ENCODE measurements at places on chromosomes 4 and X. TPM values are rescaled to one million over a fixed set of nuclear protein-coding genes. Genes with fewer than 3 reads are reported as not detected.

- no peak for DNase-seq
- no peak within 1 kb of the TSS for H3K4me3 ChIP-seq
- no peaks in the 10 kb centered on the region for H3K4me1 ChIP-seq
- H3K36me3 ChIP-seq, result no peaks in the 10 kb centered on the region
- H3K27me3 ChIP-seq, result peaks cover 38% of the 10 kb centered on the region
- no peak within 1 kb of the TSS for H3K27ac ChIP-seq
Observed at GRCh38 chr4:65670331-65671031, at the start of gene EPHA5. Gene EPHA5, minus strand, starts transcription at chr4:65670489. Its CDS starts 747 bp downstream, at chr4:65669742.

DNA sequence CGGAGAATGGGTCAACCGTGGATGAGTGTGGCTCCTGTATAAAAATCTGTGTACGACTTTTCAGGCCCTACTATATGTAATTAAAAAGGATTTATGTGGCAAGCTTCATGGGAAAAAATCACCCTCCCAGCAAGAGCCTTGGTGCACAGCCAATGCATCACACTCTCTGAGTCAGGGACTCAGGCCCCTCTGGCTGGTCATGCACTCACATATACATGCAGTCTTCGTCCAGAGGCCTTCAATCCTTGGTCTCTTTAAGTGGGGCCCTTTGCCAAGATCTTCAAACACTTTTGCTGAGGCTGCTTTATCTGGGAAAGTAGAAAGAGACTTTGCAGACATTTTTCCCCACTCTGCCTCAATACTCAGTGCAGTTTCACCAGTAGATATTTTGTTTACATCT, 311.4 kb upstream of the FSTL5 start:
- H3K4me3 ChIP-seq, result no peak overlapping the region
- no peaks in the 10 kb centered on the region for H3K27me3 ChIP-seq
- no peak for DNase-seq
- no peak overlapping the region for H3K27ac ChIP-seq

DNA sequence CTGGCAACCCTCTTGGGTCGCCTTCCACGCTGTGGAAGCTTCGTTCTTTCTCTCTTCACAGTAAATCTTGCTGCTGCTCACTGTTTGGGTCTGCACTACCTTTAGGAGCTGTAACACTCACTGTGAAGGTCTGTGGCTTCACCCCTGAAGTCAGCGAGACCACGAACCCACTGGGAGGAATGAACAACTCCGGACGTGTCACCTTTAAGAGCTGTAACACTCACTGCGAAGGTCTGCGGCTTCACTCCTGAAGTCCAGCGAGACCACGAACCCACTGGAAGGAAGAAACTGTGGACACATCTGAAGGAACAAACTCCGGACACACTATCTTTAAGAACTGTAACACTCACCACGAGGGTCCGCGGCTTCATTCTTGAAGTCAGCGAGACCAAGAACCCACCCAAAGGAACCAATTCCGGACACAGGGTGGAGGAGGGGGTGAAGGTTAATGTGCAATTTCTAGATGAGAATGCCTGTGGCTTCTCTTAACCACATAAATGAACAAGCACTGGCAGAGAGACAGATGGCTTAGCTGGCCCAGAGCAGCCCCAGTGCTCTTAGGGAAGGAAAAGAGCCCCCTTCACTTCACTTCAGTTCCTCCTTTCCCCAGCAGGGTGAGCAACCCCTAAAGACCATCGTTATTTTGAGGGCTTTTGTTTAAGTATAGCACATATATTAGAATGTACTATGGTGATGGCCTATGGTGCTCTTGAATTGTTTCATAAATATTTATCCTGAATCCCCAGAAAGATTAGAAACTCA, 73.0 kb downstream of the LUZP4 start:
- DNase-seq, result no peak
- H3K4me3 ChIP-seq, result no peak overlapping the region
- H3K4me1 ChIP-seq, result no peaks in the 10 kb centered on the region
- no peak overlapping the region for H3K27ac ChIP-seq

GRCh38 chrX:17052793-17053192, 106.3 kb downstream of the REPS2 start:
- H3K4me1 ChIP-seq, result no peaks in the 10 kb centered on the region
- H3K27me3 ChIP-seq, result no peaks in the 10 kb centered on the region
- no peak overlapping the region for H3K4me3 ChIP-seq
- DNase-seq, result no peak

STK26 gene
- 20.7 TPM for total RNA-seq

DNA sequence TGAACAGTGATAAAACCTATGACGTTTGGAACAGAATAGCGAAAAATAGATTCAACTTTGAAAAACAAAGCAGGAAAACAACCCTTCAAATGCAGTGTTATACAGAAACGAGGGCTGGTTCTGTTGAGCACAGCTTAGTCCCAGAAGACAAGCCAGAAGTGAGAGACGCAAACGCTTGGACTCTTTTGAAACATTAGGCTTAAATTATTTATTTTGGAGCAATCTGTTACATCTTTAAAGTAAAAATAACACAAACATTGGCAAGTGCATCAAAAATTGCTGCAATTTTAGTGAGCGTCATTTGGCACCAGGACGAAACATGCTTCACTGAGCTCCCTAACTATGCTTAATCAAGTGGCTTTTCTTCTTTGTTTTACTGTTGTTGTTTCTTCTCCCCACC, 63.5 kb downstream of the ENPP6 start:
- peaks cover 19% of the 10 kb centered on the region for H3K27me3 ChIP-seq
- H3K4me1 ChIP-seq, result no peaks in the 10 kb centered on the region
- no peak for DNase-seq
- no peak overlapping the region for H3K27ac ChIP-seq
- H3K36me3 ChIP-seq, result no peaks in the 10 kb centered on the region
- H3K4me3 ChIP-seq, result no peak overlapping the region

SCARB2 gene
- 21.8 TPM for total RNA-seq

KCND1 gene
- total RNA-seq, result 0.66 TPM

GRCh38 chr4:141142423-141142822, 9.2 kb upstream of the RNF150 start:
- DNase-seq, result no peak
- no peaks in the 10 kb centered on the region for H3K4me1 ChIP-seq
- no peaks in the 10 kb centered on the region for H3K36me3 ChIP-seq
- H3K4me3 ChIP-seq, result no peak overlapping the region
- peaks cover 6% of the 10 kb centered on the region for H3K27me3 ChIP-seq

DNA sequence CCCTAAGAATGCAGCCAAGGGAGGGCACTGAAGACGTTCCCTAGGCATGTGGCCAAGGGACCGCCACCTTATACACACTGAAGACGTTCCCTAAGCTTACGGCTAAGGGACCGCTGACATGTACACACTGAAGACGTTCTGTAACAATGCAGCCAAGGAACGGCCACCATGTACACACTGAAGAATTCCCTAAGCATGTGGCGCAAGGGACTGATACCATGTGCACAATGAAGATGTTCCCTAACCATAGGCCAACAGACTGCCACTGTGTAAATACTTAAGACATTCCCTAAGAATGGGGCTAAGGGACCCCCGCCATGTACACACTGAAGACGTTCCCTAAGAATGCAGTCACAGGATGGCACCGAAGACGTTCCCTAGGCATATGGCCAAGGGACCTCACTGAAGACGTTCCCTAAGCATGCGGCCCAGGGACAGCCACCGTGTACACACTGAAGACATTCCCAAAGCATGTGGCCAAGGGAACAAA, 36.1 kb downstream of the DHRSX start:
- H3K36me3 ChIP-seq, result peaks cover 5% of the 10 kb centered on the region
- no peaks in the 10 kb centered on the region for H3K27me3 ChIP-seq
- no peak overlapping the region for H3K4me3 ChIP-seq
- peaks cover 4% of the 10 kb centered on the region for H3K4me1 ChIP-seq
- H3K27ac ChIP-seq, result no peak overlapping the region

- no peaks in the 10 kb centered on the region for H3K27me3 ChIP-seq
- no peak overlapping the region for H3K27ac ChIP-seq
- H3K4me3 ChIP-seq, result no peak overlapping the region
- H3K4me1 ChIP-seq, result no peaks in the 10 kb centered on the region
- DNase-seq, result no peak
Observed at GRCh38 chr4:123110685-123111084, 188.3 kb upstream of the NUDT6 start.

- no peak overlapping the region for H3K4me3 ChIP-seq
- H3K27me3 ChIP-seq, result no peaks in the 10 kb centered on the region
- peaks cover 11% of the 10 kb centered on the region for H3K4me1 ChIP-seq
- H3K27ac ChIP-seq, result no peak overlapping the region
Observed at GRCh38 chr4:147635348-147635747, 18.2 kb downstream of the TMEM184C start.

ADGRL3 gene
- not detected for total RNA-seq

DNA sequence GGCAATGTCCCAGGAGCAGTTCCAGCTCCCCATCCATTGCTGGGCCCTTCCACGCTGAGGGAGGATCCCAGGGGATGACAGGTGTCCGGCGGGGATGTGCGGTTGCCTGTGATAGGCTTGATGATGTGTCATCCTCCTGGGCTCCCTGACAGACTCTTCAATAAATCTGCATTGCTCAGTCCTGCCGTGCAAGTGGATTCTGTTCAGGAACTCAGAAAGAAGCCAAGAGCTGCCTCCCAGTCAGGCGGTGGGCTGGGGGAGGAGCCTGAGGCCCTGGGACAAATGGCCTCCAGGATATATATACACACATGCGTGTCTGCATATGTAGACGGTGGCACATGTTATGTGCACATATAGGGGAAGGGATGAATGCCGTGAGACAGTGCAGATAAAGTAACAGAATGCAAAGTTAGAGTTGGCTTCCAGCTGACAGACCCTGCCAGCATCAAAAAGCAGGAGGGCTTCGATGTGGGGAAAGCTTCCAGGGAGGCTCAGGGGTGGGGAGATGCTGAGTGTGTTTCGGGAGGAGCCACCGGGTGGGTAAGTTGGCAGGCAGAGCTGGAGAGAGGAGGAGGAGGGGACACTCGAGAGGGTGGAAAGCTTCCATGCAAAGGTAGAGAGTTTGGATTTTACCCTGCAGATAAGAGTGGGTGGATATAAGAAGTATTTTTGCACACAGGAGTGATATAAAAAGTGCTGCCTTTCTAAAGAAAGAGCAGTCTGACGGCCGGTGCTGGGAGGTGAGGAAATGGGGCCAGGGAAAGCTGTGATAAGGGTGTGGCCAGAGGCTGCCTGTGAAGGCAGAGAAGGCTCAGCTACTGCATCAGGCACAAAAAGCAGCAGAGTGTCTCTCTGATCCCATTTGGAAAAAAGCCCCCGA, 28.5 kb upstream of the CRMP1 start:
- no peak overlapping the region for H3K27ac ChIP-seq
- H3K4me3 ChIP-seq, result no peak overlapping the region
- H3K4me1 ChIP-seq, result peaks cover 10% of the 10 kb centered on the region
- H3K27me3 ChIP-seq, result peaks cover 24% of the 10 kb centered on the region

- H3K4me3 ChIP-seq, result no peak overlapping the region
- no peak overlapping the region for H3K27ac ChIP-seq
- no peaks in the 10 kb centered on the region for H3K27me3 ChIP-seq
- H3K36me3 ChIP-seq, result no peaks in the 10 kb centered on the region
- no peak for DNase-seq
Observed at GRCh38 chr4:96293806-96294205, 453.9 kb downstream of the PDHA2 start.

DNA sequence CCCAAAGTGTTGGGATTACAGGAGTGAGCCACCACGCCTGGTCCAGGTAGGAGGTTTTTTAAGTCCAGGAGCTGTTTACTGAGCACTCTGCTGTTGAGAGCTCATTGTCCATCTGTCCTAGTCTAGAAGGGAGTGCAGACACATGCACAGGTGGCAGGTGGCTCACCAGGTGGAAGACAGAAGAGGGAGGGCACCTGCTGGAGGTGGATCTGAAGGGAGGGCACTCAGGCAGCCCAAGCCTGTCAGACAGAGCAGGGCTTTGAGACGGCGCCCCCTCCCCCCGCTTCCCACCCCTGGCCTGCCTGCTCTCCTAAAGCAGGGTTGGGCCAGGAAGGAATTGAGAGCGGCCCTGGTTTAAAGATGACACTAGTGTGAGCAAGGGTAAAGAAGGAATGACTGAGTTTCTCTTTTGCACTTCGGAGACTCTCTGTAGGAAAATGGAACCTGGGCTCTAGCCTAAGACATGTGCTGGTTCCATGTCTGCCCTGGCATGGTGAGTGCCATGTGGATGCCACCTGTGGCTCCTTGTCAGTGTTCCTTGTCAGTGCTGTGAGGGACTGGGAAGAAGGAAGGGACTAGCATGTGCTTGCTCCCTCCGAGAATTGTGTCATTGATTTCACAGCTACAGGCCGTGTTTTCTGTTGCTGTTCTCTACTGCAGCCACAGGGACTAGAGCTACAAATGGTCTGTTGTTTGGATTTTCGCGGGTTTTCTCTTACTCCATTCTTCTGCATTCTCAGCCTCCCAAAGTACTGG, 108.6 kb downstream of the TNIP2 start:
- peaks cover 76% of the 10 kb centered on the region for H3K36me3 ChIP-seq
- H3K4me1 ChIP-seq, result peaks cover 15% of the 10 kb centered on the region
- H3K27me3 ChIP-seq, result no peaks in the 10 kb centered on the region
- H3K27ac ChIP-seq, result no peak overlapping the region
- no peak for DNase-seq
- no peak overlapping the region for H3K4me3 ChIP-seq
